ENCODE measurements at places on chromosomes 5 and 9.

DNA sequence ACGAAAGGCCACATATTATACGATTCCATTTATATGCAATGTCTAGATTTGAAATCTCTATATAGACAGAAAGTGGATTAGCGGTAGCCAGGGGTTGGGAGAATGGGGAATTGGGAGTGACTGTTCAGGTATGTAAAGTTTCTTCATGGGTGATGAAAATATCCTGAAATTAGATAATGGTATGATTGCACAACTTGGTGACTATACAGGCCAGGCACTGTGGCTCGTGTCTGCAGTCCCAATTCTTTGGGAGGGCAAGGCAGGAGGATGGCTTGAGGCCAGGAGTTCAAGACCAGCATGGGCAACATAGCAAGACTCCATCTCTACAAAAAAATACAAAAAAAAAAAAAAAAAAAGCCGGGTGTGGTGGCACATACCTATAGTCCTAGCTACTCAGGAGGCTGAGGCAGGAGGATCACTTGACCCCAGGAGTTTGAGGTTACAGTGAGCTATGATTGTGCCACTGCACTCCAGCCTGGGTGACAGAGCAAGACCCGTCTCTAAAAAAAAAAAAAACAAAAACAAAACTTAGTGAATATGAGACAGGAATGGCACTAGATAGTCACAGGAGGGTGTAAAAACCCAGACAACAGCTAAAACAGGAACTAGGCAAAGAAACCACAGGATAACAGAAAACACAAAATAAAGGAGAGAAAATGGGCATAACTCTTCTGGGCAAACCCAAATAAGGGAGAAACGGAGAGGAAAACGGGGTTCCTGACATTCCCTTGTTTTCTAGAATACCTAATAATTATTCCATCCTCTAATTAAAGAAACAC lies 72.1 kb upstream of the ZNF618 start:
- no peak for DNase-seq

- no peak for DNase-seq
Observed at GRCh38 chr9:105053209-105053652, 125.3 kb upstream of the ABCA1 start.

DNA sequence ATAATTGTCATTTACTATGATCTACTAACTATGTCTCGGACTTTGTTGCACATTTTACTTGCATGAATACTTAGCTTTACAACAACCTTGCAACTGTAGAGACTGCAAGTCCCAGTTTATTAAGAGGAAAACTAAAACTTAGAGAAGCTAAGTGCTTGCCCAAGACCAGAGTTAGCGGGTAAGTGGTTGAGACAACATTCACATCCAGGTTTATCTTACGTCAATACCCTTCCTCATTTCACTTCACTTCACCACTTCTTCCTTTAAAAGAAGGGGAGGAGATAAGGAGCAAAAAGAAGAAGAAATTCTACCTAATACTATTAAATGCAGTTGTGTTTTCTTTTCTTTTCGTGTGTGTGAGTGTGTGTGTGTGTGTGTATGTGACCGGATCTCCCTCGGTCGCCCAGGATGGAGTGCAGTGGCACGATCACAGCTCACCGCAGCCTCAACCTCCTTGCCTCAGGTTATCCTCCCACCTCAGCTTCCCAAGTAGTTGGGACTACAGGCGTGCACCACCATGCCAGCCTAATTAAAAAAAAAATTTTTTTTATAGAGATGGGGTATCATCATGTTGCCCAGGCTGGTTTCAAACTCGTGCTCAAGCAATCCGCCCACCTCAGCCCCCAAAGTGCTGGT lies 37.4 kb downstream of the MEGF9 start:
- DNase-seq = no peak

DNA sequence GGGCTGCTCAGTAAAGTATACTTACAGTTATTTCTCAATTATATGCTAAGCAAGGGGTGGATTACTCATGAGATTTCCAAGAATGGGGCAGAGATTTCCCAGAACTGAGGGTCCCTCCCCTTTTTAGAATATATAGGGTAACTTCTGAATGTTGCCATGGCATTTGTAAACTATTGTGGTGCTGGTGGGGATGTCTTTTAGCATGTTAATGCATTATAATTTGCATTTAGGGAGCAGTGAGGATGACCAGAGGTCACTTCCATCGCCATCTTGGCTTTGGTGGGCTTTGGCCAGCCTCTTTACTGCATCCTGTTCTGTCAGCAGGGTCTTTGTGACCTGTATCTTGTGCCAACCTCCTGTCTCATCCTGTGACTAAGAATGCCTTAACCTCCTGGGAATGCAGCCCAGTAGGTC lies 35.5 kb downstream of the TTC1 start:
- no peak for DNase-seq

DNA sequence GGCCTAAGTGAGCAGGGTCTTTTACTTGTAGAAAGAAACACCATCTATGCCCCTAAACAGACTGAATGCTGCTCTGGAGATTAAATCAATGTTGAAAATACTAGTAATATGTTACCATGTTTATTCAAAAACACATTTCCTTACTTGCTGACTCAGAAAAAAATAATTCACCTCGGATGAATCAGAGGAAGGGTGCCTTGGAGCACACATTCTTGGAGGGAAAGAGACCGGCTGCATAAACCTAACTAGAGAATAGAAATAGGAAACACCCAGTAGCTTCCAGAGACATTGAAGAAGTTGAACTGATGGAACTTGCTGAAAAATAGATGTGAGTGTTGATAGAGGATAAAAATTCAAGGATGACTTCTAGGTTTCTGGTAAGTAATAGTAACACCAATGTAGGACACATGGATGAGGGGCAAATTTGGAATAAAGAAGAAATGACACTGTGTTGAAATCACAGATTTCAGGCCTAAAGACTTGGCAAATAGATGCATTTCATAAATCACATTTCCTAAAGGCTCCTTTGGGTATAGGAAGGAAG lies 76.9 kb upstream of the MINAR2 start:
- no peak for DNase-seq

DNA sequence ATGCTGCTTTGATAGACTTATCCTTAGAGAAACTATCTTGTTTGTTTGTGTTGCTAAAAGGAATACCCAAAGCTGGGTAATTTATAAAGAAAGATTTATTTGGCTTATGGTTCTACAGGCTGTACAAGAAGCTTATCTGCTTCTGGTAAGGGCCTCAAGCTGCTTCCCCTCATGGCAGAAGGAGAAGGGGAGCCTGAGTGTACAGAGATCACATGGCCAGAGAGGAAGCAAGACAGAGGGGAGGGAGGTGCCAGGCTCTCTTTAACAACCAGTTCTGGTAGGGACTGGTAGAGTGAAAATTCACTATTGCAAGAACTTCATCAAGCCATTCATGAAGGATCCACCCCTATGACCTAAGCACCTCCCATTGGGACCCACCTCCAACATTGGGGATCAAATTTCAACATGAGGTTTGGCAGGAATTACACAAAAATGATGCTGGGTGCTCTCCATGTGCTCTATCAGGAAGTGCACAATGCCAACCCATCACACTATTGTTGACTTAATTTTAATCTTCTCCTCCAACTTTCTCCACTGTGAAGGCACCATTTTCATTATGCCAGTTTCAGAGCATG lies 115.1 kb upstream of the SHB start:
- peak; percentile 6 for DNase-seq
